Fibroblast of skin of left quadriceps (primary cell): ENCODE measurements at places on chromosomes 6 and 20.

GRCh38 chr20:47418069-47418757, 61.7 kb upstream of the ZMYND8 start:
- no peak for DNase-seq

- DNase-seq = no peak
Measured at GRCh38 chr6:38453861-38454260, 185.9 kb downstream of the BTBD9 start.

DNA sequence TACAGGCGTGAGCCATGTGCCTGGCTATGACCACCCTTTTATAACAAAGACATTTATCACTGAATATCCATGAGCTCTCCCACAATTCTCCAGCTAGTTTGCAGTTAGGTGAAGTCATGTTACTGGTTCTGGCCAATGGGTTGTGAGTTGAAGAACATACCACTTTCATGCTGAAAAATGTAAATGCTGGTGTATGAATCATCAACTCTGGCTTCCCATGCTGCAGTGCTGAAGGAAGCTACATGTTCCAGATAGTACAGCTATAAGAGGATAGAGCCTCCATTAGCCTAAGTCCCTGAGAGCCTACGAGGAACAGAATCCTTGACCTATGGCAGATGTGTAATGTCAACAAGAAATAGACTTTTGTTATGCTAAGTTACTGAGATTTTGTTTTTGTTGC, 180.4 kb downstream of the BTBD9 start:
- no peak for DNase-seq

GRCh38 chr20:10857352-10858070, 183.7 kb upstream of the JAG1 start:
- no peak for DNase-seq

- DNase-seq = no peak
Measured at GRCh38 chr6:94278146-94278545, 858.8 kb upstream of the EPHA7 start.

GRCh38 chr6:126198631-126199030, 141.3 kb upstream of the CENPW start:
- no peak for DNase-seq

DNA sequence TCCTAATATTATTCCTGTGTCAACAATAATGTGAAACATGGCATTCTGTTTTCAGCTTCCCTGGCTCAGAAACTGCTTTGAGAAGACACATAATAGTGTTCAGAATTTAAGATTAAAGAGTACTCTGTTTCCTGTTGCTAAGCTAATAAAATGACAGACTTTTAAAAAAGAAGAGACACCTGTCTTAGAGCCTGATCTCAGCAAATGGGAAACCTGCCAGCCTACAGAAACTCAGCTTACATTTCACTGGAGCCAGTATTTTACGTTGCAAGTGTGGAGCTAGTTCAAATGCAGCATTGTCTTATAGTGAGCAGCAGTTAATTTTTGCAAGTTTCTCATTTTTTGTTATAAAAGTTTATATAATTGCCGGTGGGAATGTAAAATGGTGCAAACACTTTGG, 28.8 kb downstream of the KIZ start:
- no peak for DNase-seq

DNA sequence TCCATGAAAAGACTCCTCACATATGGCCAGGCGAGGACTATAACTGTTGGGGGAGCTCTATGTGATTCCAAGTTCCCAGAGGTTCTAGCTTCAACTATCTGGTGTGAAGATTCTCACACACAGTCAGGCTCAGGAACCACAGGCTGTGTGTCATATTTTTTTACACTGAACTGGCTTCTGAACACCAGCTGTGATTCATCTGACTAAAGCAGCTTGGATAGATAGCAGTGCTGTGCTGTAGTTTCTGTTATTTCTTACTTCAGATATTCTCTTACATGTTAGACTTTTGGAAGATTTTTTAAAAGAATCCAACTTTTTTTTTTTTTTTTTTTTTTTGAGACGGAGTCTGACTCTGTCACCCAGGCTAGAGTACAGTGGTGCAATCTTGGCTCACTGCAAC, 140.7 kb upstream of the MCHR2 start:
- DNase-seq = no peak

DNA sequence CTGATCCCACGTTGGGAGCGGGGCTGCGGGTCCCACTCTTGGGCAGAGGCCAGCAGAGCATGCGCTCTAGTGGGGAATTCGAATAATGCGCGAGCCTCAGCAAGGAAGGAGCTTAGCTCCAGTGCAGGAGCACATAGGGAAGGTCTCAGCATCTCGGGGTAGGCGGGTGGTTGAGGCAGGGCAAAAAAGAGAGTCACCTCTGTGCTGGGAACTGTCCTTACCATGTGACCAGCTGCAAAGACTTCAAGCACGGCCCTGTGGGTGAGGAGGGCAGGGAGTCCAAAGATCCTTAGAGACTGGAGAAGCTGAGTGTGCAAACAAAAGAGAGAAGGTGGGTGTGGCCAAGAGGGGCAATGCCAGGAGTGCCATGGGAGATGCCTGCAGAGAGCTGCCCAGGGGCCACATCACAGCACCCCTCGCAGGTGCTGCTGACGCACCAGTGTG, 79.2 kb upstream of the CD93 start:
- no peak for DNase-seq

DNA sequence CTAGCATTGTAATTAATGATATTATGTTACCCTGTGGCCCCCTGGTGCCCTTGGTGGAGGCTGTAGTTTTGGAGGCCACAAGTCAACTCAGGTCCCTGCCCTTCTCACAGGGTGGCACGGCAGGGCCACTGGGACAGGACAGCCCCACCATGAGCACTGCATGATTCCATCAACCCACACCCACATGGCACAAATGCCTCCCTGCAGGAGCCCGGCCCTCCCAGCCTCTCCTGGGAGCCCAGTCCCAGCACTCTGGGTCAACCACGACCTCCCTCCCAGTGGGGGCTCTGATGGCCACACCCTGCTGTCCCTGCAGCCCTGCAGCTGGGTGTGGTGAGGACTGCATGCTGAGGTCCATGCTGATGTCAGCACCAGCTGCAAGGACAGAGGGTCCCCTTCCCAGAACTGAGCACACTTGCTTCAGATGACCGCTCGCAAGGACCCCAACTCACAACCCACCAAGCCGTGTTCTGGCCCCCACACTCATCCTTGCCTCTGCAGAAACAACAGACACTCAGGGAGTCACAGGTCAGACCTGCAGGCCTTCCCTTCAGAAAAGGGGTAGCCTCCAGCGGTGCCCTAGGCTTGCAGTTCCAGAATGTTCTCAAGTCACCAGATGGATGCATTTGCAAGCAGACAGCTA, 15.7 kb upstream of the CST7 start:
- DNase-seq = no peak

- DNase-seq = no peak
Measured at GRCh38 chr6:128601060-128601459, 80.7 kb upstream of the PTPRK start.

DNA sequence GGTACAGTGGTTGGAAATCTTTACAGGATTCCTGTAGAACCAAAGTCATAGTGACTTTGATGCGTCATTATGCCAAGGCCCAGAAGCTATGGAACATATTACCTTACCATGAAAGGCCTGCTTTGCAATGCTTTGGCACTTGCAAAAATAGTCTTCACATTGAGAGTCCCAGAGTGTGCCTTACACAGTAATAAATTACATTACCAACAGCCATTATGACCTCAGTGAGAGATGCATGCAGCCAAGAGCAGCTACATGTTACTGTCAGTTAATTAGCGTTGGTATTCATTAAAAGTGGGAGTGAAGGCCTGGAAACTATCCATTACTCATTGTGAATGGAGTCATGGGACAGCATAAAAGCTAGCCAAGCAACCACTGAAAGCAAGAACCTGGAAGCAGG, 39.2 kb upstream of the HDDC2 start:
- no peak for DNase-seq

DNA sequence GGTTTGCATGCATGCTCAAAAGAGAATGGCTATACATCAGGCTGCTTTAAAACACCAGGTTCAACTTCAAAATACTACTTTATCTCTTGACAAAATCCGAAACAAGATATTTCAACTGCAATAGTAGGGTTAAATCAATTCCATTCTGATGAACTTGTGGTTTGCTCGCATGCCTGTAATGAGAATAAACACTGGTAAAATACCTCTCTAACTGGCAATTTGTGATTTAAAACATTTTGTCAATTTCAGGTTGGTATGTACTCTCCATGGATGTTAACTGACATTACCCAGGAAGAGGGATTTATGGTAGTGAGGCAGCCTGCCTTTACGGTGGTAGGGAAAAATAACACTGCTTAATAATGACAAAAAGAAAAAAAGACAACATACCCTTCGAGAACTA, 74.4 kb downstream of the MBOAT1 start:
- DNase-seq = no peak

DNA sequence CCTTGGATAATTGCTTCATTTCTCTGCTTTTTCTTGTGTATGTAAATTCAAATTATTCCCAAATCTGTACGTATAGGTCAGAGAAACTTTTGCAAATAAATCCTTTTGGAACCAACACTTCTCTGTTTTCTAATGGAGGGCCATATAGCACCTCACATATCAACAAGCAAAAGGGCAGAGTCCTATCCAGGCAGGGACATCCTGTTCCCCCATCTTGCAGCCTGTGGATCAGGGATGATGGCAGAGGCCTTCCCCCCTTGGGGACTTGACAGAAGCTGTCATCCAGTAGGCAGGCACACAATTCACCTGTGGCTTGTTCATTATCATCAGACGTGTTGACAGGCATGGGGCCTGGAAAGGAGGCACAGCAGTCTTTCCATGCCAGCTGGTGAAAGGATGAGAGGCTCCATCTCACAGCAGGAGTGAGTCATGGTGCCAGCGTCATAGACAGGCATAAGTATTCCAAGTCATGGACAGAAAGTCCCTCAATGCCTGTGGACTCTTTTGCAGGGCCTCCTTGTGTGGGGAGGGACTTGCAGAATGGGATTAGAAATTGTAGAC, 31.8 kb upstream of the PLEKHG1 start:
- DNase-seq = no peak

DNA sequence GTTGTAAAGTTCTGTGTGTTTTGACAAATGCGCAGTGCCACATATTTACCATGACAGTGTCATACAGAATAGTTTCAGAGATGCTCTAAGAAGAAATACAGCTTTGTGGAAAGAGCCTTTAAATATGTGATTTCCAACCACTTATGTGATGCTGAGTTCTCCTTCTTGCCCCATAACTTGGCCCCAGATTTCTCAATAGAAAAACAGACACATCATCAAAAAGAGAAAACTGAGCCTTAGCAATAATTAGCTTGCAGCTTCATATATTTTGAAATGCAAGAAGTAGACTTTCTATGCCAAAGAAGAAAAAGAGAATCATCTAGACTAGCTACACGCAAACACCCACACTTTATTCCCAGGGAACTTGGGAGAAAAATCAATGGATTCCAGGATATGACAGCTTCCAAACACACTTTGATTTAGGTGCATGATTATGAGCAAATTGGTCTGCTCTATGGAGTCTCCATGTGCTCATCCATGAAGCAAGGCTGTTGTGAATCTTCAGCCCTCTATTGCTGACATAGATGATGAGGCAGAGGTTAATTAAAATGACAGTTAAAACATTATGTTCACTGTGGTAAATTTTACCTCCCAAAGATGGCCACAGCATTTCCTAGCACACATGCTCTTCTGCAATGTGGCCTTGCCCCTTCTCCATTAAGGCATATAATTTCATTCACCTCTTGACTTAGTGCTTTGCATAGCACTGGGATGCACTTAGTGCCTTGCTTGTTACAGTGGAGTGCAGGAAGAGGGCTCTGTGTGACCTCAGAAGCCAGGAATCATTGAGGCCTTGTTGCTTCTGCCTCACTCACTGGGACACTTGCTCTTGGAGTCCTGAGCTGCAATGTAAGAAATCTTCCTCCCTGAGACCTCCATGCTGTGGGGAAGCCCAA, 174.6 kb downstream of the SYNDIG1 start:
- DNase-seq = no peak

DNA sequence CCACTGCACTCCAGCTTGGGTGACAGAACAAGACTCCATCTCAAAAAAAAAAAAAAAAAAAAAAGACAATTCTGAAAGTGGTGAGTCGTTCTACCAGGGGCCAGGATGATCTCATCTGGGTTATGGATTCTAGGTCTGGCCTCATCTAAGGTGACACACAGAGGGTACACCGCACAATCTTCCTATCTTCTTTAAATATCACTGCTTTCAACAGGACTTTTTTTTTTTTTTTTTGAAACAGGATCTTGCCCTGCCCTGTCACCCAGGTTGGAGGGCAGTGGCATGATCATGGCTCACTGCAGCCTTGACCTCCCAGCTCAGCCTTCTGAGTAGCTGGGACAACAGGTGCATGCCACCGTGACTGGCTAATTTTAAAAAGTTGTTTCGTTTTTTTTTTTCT, 67.7 kb downstream of the SLC16A10 start:
- DNase-seq = no peak

- DNase-seq = peak; percentile 31
Measured at GRCh38 chr6:105077596-105078385, 102.0 kb downstream of the POPDC3 start.

DNA sequence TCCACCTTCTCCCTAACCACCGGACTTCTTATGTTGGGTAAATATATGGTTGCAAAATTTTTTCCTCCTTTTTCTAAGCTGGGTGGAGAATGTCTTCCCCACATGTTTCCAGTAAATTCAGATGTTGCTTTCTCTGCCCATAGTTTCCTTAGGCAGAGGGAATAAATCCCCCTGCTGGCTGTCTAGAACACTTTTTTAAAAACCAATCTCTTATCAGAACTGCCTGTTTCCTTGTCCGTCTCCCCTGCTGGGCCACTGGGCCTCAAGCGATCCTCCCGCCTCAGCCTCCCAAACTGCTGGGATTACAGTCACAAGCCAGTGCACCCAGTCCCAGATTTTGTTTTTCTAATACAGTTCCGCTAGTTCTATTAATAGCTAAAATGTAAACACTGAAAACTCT, 9.9 kb upstream of the WFDC2 start:
- no peak for DNase-seq

GRCh38 chr6:1605893-1606779, 3.6 kb upstream of the FOXC1 start:
- no peak for DNase-seq

- no peak for DNase-seq
Measured at GRCh38 chr6:141664744-141665143, 468.0 kb upstream of the GJE1 start.

DNA sequence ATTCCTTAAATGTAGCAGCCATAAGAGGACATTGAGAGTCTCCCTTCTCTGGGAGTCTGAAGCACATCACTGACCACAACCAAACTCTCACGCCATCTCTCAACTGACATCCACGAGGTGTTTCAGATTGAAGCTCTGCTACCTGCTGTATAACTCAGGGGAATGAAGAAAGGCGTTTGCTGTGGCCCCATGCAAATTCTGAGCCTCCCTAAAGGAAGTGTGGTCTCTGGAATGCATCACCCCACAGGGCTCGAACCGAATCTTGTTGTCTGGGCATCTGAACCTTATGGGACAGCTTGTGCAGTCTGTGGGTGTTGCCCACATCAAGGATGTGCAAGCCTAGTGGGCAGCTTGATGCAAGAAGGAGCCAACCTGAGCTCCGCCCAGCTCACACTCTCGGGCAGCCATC, 10.9 kb downstream of the PMEPA1 start:
- no peak for DNase-seq
